ENCODE measurements at places on chromosomes 4 and X.

- DNase-seq = no peak
These were observed 356.0 kb downstream of the ADAM29 start for GRCh38 chr4:175273995-175274753.

DNA sequence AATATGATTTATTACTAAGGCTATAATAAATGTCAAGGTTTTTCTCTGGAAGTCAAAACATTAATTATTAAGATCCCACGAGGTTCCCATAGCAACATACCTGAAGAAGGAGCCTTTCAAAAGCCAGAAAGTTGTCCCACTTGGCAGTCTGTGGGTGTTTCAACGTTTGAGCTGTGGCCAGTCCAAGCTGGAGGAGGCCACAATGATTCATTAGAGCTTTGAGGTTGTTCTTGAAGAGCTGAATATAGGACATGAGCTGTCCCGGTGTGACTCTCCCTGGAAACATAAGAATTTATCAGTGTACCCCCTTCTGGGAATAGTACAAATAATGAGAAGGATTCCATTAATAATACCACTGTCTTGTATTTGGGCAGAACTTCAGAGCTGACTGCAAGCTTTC, 92.1 kb downstream of the SCFD2 start:
- DNase-seq = no peak

- DNase-seq = peak; percentile 3
These were observed 6.4 kb upstream of the SMIM9 start for GRCh38 chrX:154840856-154841255.

DNA sequence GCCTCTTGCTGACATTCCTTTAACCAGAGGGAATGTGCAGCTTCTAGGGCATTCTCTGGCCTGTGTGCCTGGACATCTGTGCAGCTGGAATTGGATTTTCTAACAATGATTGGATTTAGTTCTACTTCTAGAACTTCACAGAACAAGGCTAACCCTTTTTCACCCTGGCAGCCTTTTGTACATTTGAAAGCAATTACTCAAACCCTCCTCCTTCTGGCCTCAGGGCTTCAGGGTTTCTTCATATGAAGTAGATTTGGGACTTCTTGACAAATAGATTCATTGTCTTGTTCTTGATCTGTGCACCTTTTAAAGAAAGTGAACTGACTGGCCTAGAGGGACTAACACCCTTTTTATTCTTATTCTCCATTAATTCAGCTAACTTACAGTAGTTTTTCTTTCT, 30.1 kb downstream of the SPATA18 start:
- no peak for DNase-seq

- no peak for DNase-seq
These were observed 116.7 kb upstream of the GLRA2 start for GRCh38 chrX:14412686-14413085.

GRCh38 chrX:91066104-91066503, 368.5 kb upstream of the PABPC5 start:
- DNase-seq = no peak

DNA sequence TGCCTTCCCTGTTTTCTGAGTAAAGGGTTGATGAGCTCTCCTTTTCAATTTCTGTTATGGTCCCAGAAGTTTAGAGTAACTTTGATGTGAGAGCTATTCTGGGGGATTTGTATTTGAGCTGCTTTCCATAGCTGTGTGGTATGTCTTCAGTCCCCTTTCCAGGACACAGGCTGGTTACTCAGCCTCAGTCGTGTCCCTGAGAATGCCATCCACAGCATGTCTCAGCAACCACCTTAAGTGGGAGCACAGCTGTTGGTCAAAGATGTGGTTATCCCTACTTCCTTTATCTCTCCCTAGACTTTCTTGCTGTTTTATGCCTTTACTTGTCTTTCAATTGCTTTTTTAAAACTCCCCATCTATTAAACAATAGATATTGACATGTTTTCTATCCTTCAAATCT, 37.8 kb downstream of the RNF175 start:
- no peak for DNase-seq

DNA sequence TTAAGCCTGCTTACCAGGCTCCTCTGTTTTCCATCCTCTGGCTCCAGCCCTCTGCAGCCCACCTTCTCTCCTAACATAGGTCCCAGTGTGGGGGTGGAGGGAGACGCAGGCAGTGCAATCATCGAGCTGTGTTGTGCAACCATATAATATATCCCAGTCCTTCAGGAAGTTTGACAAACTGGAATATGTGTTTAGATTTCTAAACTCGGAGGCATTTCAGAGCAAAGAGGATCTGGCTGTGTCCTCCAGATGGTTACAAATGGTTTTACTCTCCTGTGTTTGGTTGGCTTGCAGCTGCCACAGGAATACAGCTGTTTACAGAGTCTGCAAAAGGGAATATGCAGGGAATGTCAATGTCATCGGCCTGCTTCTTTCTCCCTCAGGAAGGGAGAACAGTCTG, 195.3 kb upstream of the LNX1 start:
- no peak for DNase-seq
